Right kidney (tissue), 9 donors: ENCODE measurements at places on chromosomes 12 and 14.

DNA sequence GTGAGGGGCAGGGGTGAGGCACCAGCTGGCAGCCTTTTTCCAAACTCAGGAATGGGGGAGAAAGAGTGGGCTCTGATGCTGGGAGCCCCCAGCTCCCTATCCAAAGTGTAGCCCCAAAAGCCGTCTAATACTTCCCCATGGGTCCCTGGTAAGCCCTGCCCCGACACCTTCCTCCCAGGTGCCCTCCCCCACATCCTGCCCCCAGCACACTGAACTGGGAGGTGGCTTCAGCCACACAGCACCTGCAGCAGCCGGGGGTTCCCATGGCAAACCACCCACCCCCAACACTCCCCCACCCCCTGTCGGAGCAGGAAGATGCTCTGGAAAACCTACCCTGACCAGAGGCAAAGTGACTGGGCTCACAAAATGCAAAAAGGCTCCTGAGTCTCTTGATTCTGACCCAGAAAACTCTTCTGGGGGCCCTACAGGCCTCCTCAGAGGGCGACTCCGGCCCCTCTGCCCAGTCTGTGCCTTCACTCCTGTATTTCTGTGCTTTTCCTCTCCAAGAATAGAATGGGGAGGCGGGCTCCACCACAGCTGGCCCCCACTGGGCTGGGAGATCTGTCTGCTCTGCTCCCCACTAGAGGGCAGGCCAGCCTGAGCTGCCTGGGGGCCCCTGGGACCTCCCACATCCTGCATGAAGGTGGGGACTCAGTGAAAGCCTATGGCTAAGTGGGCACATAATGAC lies 81.6 kb downstream of the ITPK1 start:
- no peak for DNase-seq

DNA sequence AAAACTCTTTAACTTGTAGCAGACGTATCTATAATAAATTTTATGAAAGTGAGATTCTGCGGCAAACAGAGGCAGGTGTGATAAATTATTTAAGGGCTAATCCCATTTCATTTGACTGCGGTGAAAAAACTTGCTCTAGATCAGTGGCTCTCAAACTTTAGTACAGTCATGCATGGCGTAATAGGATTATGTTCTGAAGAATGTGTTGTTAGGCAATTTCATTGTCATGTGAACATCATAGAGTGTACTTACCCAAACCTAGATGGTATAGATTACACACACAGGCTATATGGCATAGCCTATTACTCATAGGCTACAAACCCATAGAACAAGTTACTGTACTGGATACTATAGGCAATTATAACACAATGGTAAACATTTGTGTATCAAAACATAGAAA lies 83.7 kb downstream of the HEATR5A start:
- no peak for DNase-seq

- DNase-seq = no peak
Observed at GRCh38 chr12:25276199-25276937, 25.6 kb upstream of the KRAS start.

DNA sequence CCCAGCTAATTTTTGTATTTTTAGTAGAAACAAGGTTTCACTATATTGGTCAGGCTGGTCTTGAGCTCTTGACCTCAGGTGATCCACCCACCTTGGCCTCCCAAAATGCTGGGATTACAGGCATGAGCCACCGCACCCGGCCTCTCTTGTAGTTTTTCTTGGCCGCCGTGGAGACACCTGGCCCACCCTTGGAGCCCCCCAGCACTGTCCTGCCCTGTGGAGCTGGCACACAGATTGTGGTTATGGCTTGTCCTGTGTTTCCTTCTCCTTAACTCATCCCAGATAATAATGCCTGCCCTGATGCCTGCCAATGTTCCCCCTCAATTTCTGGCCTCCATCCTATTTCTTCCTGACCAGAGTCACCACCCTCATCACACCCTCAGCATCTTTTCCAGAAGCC lies 57.9 kb downstream of the CHGA start:
- DNase-seq = no peak

- peak; percentile 36 for DNase-seq
Observed at GRCh38 chr12:124904306-124905098, 9.9 kb downstream of the UBC start.

- DNase-seq = peak; percentile 74
Observed at GRCh38 chr12:5433081-5433844, 1.4 kb downstream of the NTF3 start.

DNA sequence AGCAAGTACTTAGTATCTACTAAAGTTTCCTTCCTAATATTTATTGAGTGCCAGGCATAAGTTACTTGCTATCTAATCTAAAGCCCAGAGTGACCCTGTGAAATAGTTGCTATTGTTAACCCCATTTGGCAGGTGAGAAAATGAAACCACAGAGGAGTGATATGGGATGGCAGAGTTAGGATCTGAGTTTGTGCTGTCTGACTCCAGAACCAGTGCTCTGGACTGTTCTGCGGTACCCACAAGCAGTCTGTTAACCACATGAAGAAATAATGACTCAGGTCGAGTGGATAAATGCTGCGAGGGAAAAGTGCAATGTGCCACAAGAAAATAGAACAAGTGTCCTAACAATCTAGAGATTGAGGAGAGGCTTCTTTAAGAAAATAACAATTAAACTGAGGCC lies 60.7 kb upstream of the GZMB start:
- no peak for DNase-seq

DNA sequence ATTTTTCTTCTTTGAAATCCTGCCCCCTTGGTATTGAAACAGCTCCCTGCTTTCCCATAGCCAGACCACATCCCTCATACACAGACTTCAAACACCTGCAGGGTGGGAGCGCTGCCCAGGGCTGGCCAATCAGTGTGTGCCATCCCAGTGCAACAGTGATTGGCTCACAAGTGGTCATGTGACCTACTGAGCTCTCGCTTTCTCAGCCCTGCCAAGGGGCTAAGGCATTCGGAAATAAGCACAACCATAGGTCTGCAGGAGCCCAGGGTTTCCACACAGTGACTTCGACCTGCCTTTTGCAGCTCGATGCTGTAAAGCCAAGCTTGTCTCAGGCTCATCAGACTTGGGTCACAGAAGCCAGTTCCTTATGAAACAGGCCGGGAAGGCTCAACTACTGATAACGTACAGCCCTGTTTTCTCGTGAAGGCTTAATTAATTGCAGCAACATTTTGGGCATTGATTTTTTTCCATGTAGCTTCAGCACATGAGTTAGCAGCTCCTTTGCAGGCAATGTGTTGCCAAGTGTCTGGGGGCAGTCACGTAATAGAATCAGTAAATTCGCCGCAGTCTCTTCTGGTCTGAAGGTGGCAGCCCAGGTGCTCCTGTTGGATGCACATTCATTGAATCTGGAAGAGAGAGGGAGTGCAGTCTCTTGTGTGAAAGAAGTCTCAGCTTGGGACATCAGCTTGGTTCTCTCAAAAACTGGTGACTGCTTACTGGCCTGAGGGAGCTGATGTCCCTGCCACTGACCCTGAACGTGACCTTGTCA lies 1091.8 kb downstream of the AACS start:
- DNase-seq = no peak

GRCh38 chr12:9198012-9198411 lies 10.2 kb downstream of the PZP start:
- DNase-seq = no peak

- DNase-seq = no peak
Observed at GRCh38 chr12:24778486-24779304, 170.2 kb downstream of the BCAT1 start.

- DNase-seq = peak; percentile 32
Observed at GRCh38 chr12:92070054-92070863, 75.4 kb downstream of the BTG1 start.

DNA sequence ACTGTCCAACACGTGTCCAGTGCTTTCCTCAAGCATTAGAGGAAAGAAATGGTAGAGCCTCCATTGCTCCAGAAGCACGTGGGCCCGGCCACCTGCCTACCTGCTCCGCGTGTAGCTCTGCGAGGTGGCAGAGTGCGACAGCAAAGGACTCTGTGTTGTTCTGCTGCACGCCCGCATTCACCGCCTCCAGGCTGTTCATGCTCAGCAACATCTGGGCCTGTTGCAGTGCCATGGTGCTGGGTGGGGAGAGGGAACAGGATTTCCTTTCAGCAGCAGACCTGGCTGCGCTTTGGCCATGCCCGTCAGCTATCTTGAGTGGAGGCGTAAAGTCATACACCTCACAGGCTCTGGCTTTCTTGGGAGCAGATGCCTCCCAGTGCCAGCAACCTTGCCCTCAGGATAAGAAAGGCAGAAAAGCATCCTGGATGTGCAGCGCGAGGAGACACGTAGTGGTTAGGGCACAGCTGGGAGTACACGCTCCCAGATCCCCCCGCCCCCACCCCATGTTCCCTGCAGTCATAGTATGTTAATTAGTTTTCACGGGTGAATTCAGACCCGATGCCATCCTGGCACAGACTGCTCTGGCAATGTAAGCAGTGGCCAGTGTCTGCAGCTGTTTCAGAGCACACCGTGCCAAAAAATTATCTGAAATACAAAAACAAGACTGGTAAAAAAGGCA lies 25.1 kb downstream of the ANAPC5 start:
- no peak for DNase-seq

GRCh38 chr14:59195912-59196311 lies 7.4 kb downstream of the DAAM1 start:
- DNase-seq = no peak
